IMR-90 (cell line): ENCODE measurements at places on chromosomes 2 and 18. TPM values are rescaled to one million over a fixed set of nuclear protein-coding genes. Genes with fewer than 3 reads are reported as not detected.

Gene PRKAG3
- total RNA-seq: not detected in 2 replicates

Gene VWA3B
- not detected in 2 replicates for total RNA-seq

Gene NPPC
- total RNA-seq: 0.28 and 0.36 TPM in 2 replicates

Gene NEU2
- total RNA-seq: not detected in 2 replicates

Gene C2orf76
- total RNA-seq: 9.7 and 10.6 TPM in 2 replicates

Gene POTEF
- not detected in 2 replicates for total RNA-seq

Gene BMP10
- not detected in 2 replicates for total RNA-seq

Gene MOGAT1
- total RNA-seq: not detected in 2 replicates
